Activated CD4-positive, alpha-beta memory T cell treated with anti-CD3 and anti-CD28 coated beads, Interleukin-2, amount 10 ng/mL, durations not matched to agents 7 days and 5 days (primary cell): ENCODE measurements at places on chromosomes 6 and 20. TPM values are rescaled to one million over a fixed set of nuclear protein-coding genes. Genes with fewer than 3 reads are reported as not detected.

GRCh38 chr6:151073146-151073545 lies 166.6 kb upstream of the AKAP12 start:
- H3K27me3 ChIP-seq, result no peaks in the 10 kb centered on the region
- no peaks in the 10 kb centered on the region for H3K4me1 ChIP-seq
- no peak overlapping the region for H3K4me3 ChIP-seq
- H3K27ac ChIP-seq, result no peak overlapping the region
- DNase-seq, result no peak

- no peak for DNase-seq
- no peak overlapping the region for H3K4me3 ChIP-seq
- H3K4me1 ChIP-seq, result peaks cover 8% of the 10 kb centered on the region
- H3K36me3 ChIP-seq, result peaks cover 6% of the 10 kb centered on the region
Measured at GRCh38 chr6:5529015-5529414, 267.7 kb downstream of the FARS2 start.

DNA sequence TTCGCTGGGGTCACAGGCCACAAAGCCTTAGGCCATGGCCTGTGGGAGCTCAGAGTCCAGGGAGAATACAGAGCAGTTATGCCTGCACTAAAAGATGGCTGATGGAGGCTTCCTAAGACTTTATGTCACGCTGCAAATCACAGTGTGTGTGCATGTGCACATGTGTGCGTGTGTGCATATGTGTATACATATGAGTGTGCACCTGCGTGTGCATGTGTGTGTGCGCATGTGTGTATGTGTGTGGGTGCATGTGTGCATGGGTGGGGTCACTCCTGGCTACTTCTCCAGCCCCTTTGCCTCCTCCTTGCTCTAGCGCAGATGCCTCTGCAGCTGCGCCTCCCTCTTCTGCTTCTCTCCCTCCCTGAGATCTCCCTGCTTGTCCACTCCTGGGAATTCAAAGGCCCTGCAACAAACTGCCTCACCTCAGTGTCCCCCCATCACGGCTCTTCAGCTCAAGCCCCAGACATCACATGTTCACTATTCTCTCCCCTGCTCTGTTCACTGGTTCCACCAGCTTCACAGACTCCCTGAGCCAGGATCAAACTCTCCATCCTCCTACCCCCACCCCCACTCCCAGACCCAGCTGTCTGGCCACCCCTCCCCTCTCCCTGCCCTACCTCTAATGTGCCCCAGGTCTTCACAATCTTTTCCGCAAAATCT lies 84.4 kb upstream of the NNAT start:
- no peaks in the 10 kb centered on the region for H3K4me1 ChIP-seq
- no peak overlapping the region for H3K4me3 ChIP-seq
- H3K27me3 ChIP-seq, result no peaks in the 10 kb centered on the region
- DNase-seq, result no peak
- no peaks in the 10 kb centered on the region for H3K36me3 ChIP-seq

The IL17A gene
- total RNA-seq, result 6.2 TPM

The TRAPPC3L gene
- total RNA-seq, result not detected

The CGA gene
- not detected for total RNA-seq

The ZDHHC14 gene
- 8.7 TPM for total RNA-seq

The DZANK1 gene
- total RNA-seq, result 1.4 TPM
